ENCODE measurements at places on chromosomes 11 and 22.

GRCh38 chr11:61418136-61418535 is 11.6 kb downstream of the CPSF7 start:
- no peak for DNase-seq

DNA sequence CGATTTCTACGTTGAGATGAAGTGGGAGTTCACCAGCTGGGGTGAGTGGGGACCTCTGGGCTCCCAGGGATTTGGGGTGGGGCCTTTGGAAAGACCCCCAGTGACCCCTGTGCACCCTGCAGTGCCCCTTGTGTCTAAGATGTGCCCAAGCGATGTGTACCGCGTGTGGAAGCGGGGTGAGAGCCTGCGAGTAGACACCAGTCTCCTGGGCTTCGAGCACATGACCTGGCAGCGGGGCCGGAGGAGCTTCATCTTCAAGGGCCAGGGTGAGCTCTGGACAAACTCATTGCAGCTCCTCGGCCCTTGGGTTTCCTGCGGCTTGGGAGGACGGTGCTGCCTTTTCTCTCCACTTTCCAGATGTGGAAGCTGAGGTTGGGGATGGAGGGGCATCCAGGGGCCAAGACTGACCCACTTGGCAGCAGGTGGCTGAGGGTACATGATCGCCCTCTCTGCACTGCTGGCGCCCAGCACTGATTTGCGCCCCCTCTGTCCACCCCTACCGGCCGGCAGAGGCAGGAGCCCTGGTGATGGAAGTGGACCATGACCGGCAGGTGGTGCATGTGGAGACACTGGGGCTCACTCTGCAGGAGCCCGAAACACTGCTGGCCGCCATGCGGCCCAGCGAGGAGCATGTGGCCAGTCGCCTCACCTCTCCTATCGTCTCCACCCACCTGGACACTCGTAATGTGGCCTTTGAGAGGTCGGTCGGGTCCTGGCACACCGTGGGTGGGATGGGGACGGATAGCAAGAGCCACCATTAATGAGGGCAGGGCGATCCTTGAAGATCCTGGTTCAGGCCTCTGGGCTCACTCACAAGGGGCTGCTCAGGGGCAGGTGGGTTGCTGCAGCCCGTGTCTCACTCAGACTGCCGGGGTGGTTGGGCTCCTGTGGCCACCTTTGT is 2.6 kb downstream of the ANKRD13D start:
- DNase-seq, result no peak

- DNase-seq, result no peak
Observed at GRCh38 chr11:6402561-6402981, 12.3 kb downstream of the SMPD1 start.

- no peak for DNase-seq
Observed at GRCh38 chr11:102430158-102430836, 22.3 kb downstream of the TMEM123 start.

- DNase-seq, result peak; percentile 32
Observed at GRCh38 chr11:3134651-3135480, 30.2 kb downstream of the OSBPL5 start.

DNA sequence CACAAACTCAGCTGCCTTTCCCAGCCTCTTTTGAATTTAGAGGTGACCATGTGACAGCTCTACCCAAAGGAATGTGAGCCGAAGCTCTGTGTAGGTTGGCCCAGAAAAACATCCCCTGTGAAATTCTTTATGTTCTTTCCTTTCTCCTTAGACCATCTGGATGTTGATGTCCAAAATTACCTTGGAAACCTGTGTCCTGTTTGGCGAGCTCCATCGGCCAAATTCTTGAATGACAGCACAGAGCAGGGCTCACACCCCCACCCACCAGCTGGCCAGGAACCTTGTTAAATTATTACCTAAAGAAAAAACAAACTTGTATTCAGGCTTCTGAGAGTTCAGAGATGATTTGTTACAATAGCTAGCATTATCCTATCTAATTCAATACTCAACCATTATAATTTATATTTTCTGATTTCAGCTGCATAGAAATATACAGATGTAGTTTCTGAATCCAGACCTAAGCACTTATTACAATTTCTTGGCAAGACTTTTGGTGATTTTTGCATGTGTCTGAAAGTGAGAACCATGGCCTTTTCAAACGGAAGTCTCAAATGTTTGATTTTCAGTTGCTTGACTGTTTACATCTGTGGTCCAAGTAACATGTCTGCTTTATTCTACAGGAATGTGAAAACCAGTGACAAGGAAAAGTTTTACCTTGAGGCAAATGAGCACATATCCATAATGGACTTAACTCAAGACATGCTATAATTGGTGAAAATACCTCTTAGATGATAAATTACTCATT is 554.2 kb downstream of the NTM start:
- DNase-seq, result peak; percentile 38

DNA sequence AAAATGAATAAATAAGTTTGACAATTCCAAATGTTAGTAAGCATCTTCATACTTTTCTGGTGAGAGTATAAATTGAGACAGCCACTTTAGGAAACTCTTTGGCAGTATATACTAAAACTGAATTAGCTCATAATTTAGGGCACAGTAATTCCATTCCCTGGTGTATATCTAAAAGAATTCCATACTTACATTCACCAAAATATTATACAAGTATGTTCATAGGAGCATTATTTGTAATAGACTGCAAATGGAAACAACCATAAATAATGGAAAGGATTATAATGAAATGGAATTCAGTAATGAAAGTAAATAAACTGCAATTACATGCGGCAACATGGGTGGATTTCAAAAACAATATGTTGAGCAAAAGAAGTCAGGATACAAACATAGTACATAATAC is 315.8 kb upstream of the LRRC4C start:
- DNase-seq, result no peak

GRCh38 chr11:36822829-36823228 is 224.8 kb upstream of the RAG2 start:
- no peak for DNase-seq

GRCh38 chr11:20002312-20003216 is 157.7 kb downstream of the DBX1 start:
- DNase-seq, result no peak

- DNase-seq, result no peak
Observed at GRCh38 chr11:14751975-14752407, 108.4 kb downstream of the PDE3B start.

- no peak for DNase-seq
Observed at GRCh38 chr22:50625131-50625567, 2.8 kb downstream of the ARSA start.

DNA sequence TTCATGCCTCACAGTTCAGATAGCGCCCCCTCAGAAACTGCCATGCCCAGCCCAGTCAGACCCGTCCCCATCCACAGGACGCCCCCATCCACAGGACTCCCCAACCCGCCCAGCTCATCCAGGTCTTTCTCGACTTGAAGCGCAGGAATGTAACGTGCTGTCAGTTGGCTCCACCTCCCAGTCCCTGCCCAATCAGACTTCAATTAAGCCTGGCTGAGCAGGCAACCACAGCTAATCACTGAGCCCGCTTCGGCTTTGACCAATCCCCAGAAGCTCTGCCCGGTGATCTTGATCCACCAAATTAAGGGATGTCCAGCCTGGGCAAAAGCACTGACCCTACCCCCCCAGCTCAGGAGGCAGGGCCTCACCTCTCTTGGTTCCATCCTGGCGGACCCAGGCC is 10.5 kb upstream of the MFNG start:
- peak; percentile 62 for DNase-seq

DNA sequence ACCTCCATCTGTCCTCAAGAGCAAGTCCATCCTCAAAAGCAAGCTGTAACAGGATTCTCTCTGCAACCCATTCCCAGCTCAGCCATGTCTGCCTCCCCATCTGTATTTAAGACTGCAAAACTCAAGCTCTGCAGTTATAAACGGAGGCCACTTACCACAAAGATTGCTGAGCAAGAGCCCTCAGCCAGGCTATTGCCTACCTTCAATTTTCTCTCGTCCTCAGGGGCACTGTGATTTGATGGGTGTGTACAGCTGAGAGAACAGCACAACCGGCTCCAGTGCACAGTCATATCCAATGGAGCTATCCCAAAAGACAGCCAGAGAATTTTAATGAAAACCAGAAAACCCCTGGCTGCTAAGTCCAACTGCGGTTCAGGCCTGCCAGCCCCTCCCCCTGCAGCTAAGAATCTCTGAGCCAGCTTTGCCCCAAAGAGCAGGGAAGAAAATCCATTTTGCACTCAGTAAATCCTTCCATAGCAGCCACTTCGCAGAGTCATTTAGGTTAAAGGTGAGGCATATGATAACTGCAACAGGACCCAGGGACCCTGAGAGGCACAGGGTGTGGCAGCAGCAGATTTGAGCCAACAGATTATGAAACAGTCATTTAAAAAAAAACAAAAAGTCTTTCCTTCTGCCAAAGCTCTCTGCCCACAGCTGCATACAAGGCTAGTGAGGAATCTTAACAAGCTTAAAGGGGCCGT is 37.6 kb downstream of the RAB30 start:
- DNase-seq, result peak; percentile 81

DNA sequence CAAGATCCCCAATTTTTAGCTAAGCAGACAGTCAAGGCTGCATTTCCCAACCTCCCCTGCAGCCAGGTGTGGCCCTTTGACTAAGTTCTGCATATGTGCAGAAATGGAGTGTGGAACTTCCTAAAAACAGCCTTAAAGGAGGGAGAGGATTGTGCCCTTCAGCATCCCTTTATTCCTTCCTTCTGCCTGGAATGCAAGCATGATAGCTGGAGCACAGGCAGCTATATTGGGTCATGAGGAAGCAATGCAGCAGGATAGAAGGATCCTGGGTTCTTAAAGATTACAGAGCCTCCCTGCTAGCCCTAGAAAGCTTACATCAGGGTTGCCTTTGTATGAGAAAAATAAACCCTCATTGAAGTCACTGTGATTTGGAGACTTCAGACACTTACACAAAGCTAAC is 29.9 kb downstream of the FADD start:
- no peak for DNase-seq

GRCh38 chr11:106706355-106706754 is 311.9 kb downstream of the GUCY1A2 start:
- no peak for DNase-seq

DNA sequence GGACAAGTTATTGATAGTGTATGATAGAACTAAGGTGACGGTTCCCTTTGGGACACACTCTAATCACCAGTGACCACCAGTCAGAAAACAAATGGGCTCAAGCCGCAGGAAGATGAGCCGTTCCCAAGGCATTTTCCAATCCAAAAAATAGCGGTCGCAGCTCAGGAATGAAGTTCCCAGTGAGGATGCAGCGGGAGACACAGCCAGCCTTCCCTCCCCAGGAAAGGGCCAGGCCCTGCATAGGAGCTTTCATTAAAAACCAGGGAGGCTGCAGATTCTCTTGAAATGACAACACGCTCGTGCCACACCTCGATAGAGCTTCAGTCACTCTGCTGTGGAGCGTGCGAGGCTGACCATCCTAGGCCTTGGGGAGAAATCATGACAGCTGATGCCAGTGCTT is 65.8 kb upstream of the WNT7B start:
- no peak for DNase-seq

DNA sequence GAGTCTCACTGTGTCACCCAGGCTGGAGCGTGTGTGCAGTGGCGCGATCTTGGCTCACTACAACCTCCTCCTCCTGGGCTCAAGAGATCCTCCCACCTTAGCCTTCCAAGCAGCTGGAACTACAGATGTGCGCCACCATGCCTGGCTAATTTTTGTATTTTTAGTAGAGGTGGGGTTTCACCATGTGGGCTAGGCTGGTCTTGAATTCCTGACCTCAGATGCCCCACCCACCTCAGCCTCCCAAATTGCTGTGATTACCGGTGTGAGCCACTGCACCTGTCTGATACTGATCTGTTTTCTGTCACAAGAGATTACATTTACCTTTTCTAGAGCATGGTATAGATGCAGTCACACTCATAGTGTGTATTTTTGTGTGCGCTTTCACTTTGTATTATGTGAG is 11.6 kb downstream of the ATG13 start:
- no peak for DNase-seq

GRCh38 chr11:123062892-123063825 is 1.2 kb upstream of the HSPA8 start:
- DNase-seq, result peak; percentile 88

DNA sequence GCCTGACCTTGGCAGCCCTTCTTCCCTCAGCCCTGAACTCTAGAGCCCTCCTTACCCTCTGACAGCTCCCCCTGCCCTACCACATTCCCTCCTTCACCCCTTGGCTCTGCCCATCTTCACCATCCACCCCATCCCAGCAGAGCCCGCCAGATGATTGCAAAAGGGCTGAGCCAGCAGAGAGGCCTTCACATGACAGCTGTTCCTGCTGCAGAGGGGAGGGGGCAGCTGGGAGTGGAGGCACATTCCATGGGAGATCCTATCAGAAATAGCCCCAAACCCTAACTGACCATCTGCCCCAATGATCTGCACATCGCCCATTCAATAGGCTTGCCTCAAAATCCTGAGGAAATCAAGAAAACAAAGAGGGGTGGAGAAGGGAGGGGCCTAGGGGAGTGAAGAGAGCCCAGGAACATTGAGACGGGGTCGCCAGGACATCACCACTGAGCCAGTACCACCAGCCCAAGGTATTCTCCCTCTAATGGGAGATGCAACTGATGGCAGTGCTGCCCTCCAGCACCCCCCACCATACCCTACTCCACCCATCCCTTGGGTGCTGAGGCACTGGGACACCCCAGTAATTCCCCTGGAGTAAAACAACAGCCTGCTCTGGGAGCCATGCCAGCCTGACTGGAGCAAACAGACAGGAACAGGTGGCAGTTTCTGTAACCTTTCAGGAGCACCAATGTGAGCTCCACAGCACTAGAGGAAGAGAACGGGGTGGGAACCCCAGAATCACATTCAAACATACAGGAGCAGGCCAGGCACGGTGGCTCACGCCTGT is 8.0 kb upstream of the AHNAK start:
- DNase-seq, result peak; percentile 54

- peak; percentile 43 for DNase-seq
Observed at GRCh38 chr11:46249103-46249937, 28.1 kb upstream of the CREB3L1 start.
